DMS79 treated with DMSO at 0.1 percent for 48 hours (cell line): ENCODE measurements at places on chromosomes 5 and 9.

DNA sequence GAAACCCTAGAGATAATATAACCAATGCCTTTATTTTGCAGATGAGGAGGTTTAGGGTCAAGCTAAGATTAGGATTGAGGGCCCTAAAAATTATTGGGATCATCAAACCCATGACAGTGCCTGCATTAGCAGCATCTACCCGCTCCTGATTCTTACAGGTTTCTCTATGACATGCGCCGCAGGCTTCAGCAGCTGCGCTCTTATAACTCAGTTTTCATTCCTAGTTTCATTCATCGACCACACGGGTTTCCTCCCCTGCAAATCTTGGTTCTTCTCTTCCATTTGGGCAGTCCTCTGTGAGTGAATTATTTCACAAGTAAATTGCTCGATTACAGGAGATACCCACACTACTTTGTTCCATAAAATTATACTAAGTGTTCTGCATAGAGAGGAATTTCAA lies 137.2 kb downstream of the SLC24A2 start:
- DNase-seq = no peak

DNA sequence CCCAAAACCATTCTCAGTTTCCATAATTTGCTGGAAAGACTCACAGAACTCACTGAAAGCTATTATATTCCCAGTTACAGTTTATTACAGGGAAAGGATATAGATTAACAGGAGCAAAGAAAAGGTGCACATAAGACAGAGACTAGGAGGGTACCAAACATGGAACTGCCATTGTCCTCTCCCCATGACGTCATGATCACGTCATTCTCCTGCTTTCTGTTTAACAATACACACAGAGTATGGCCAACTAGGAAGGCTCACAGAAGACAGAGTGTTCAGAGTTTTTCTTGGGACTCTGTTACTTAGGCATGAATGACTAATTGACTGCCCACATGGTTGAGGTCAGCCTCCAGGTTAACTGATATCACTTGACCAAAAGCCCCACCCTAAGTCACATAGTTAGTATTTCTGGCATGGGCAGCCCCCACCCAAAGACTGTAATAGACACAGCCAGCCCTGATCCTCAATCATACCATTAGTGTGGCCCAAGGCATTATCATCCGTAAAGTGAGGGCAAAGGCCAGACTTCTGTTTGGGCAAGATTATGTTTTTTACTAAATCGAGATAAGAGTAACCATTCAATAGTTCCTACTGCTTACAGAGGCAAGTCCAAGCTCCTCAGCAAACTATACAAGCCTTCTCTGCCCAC lies 353.5 kb upstream of the POU5F2 start:
- DNase-seq = no peak

- no peak for DNase-seq
These were observed 199.6 kb upstream of the DAB2 start for GRCh38 chr5:39624268-39624886.

- no peak for DNase-seq
These were observed 19.2 kb upstream of the EXOC3 start for GRCh38 chr5:423626-424261.

DNA sequence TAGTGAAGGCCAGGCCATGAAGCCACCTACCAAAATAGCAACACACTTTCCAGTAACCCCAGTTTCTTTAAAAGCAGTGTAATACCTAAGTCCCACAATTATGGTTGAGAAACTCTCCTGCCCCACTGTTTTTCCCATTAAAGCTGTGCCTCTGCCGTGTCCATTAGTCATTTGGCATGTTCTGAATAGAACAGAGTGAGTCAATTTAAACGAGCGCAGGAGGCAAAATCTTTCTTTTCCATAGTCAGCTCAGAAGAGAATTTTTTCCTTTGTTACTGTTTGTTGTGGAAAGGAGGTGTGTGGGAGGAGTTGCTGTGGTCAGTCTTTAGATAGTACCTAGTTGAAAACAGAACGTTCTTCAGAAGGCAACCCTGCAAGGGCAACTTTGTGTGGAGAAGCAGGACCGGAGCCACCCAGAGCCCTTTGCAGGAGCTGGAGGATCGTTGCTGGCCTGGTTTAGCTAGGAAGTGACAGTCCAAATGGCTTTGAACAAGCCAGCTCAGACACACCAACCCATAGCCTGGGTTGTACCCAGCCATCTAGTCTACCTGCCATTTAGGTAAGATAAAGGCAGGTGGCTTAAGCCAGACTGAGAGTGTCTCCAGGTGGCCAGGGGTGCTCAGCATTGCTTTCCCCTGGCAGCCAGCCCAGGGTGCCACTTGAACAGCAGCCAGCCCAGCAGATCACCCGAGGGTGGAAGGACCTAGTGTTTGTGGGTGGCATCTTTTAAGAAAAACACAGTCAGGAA lies 30.4 kb downstream of the GADD45G start:
- peak; percentile 40 for DNase-seq

GRCh38 chr5:60887746-60888145 lies 43.7 kb upstream of the ELOVL7 start:
- DNase-seq = no peak

GRCh38 chr5:157463621-157464518 lies 3.9 kb downstream of the NIPAL4 start:
- DNase-seq = peak; percentile 40

DNA sequence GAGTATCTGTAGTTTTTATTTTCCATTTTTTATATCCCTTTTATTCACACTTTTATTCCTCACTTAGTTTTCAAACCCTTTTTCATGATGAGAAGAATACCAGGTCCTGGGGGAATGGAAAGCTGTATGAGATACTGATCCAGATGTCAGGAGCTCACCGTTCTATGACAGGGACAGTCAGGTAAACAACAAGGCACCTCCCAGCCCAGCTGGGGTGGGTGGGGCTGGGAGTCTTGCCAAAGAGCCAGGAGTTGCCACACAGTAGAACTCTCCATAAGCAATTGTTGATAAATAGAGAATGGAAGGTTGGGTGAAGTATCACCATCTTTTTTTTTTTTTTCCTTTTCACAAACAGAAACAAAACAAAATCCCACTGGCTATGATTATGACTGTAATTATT lies 225.8 kb downstream of the NSG2 start:
- no peak for DNase-seq

GRCh38 chr5:125775896-125776295 lies 647.3 kb upstream of the GRAMD2B start:
- DNase-seq = no peak

DNA sequence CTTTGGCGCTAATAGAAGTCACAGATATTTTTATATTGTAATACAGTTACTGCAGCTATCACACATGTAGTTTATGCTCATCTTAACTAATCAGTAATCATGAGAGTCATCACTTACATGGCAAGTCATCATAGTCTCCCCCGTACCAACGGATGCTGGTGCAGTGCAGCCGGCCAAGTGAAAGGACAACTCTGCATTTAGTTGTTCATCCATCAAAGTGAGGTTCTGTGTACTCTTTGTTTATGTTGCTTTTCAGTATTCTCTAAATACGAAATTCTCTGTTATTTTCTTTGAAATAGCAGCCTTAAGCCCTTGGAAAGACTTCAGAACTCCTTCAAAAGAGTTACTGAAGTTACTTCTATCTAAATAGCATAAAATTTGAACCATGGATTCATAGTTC lies 216.7 kb downstream of the CCDC171 start:
- no peak for DNase-seq

DNA sequence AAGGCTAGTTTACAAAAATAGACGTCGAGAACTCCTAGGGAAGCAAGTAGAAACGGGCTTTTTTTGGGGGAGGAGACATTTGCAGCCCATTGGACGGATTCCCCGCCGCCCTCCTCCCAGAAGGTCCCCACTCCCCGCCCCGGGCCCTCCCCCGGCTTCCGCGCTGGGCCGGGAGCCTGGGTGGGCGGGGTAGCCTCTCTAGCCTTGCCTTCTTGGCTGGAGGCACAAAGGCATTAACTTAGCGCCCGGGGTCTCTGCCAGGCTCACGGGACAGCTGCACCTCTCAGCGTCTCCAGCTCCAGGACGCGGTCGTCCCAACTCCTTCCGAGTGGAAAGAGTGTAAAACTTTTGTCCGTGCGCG lies at the start of gene DMRTA1:
Gene DMRTA1 (plus strand): TSS at position 236 of the 361 bp plus-strand sequence. CDS start 242 bp downstream, outside the sequence.
- DNase-seq = no peak

GRCh38 chr5:140322751-140323731 lies 20.1 kb upstream of the PFDN1 start:
- DNase-seq = no peak

DNA sequence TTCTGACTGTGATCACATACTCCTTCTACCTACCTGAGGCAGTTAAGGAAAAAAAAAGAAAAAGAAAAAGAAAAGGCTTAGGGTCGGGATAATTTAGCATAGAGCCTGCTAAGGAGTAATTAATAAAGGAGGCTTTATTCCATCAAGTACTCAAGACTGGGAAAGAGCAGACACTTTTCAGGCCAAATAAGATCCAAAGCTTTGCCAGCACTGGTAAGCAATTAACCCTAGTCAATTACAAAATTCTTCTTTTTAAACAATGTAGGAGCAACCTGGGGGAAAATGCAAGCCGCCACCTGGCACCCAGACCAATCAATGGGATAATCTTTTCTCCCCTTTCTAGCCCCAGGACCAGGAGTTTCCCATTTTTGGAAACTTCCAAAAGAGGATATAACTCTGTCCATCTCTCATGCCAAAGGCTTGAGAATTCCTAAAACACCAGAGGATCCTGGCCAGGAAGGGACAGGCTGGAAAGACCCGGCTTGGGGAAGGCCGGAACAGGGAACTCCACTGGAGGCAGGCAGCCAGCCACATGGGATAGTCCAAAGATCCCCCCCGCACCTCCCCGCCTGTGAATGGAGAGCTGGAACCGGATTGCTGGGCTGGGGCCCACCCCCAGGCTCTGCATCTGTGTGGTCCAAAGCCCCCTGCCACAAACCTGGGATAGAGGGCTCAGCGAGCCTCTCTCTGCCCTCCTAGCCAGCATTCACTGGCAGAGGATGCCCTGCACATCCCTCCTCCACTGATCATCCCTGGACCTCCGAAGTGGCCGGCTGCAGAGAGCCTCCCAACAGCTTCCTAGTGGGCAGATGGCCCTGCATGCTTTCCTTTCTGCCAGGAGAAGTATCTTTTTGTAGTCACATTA lies 117.8 kb downstream of the ZNF354C start:
- DNase-seq = no peak

- DNase-seq = no peak
These were observed 3.1 kb upstream of the IL7R start for GRCh38 chr5:35853631-35854030.

GRCh38 chr5:96066386-96066719 lies 104.7 kb upstream of the ELL2 start:
- no peak for DNase-seq

DNA sequence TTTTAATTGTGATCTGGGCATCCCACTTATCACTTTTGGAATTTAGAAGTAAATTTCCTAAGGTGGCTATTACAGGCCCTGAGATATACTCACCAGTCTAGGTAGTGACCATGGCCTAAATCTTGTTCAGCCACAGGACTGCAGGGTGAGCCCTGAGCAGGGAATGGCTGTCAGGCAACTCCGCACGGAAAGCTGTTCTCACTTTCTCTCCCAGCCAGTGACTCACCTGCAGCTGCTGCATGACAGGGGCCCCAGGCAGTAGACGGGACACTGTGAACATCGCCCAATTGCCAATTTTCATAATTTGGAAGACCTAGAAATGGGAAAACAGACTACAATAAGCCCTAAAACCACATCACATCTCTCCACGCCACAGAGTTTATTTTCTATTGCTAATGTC lies 69.6 kb upstream of the TAF1L start:
- DNase-seq = no peak

DNA sequence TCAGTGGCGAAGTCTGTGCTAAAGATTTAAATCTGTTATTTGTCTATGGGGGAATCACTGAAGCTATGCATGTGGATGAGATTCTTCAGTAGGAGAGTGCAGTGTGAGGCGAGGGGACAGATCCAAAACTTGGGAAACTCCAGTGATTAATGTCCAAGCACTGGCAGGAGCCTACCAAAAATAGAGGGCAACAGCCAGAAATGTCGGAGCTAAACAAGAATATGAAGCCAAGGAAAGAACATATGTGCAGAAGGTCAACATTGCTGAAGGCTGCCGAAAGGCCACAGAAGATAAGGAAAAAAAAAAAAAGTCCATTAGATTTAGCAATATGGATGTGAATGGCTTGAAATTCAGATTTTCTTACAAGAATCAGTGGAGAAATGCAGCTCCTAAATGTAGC lies 61.8 kb downstream of the C6 start:
- no peak for DNase-seq

- no peak for DNase-seq
These were observed 3.7 kb upstream of the RNF44 start for GRCh38 chr5:176540956-176541337.

- DNase-seq = peak; percentile 81
These were observed at the start of gene NSMF for GRCh38 chr9:137459152-137459600. Gene NSMF (minus strand): TSS chr9:137459334. CDS start chr9:137459102, 232 bp downstream.

- DNase-seq = no peak
These were observed 16.8 kb upstream of the SGCD start for GRCh38 chr5:156310115-156310514.

- DNase-seq = no peak
These were observed 864 bp upstream of the GRIN3A start for GRCh38 chr9:101739311-101739710.

- DNase-seq = peak; percentile 34
These were observed 13.9 kb downstream of the REXO4 start for GRCh38 chr9:133403766-133404453.

DNA sequence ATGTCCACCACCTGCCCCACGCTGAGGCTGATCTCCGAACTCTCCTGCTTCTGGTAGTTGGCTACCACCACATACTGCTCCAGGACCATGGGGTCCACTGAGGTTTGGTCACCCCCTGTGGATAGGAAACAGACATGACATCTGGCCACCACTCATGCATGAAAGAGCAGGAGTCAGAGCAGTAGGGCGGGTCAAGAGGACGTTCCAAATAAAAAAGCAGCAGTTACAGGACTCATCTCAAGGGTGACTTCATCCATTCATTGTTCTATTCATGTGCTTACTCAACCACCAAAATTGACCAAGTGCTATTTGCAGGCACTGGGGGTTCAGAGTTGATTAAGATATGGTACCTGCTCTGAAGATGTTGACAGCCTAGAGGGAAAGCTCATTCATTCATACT lies 79.2 kb upstream of the UBTD2 start:
- DNase-seq = no peak

DNA sequence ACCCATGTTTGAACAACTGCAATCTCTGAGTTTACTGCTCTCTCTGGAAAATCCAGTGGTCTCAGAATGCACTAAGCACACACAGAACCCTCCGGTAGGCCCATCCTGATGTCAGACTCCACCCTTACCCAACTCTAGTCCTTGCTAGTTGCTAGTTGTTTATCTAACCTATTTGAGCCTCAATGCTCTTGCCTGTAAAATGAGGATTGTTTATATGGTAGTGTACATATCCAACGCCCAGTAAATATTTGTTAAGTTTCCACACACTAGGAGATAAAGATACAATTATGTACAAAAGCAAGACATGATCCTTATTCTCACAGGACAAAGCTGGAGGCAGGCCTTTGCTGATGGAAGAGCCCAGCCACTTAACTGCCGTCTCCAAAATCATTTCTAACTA lies 192.2 kb downstream of the SPOCK1 start:
- DNase-seq = no peak

- no peak for DNase-seq
These were observed 174.0 kb upstream of the IL12B start for GRCh38 chr5:159504106-159504856.

- DNase-seq = no peak
These were observed 16.8 kb upstream of the DAB2IP start for GRCh38 chr9:121634329-121635261.

- no peak for DNase-seq
These were observed 38.9 kb downstream of the ARHGAP26 start for GRCh38 chr5:142808878-142809598.
